AG09309 (cell line): ENCODE measurements at places on chromosomes 4 and X.

GRCh38 chr4:107736924-107737448, 17.0 kb upstream of the PAPSS1 start:
- no peak for DNase-seq

DNA sequence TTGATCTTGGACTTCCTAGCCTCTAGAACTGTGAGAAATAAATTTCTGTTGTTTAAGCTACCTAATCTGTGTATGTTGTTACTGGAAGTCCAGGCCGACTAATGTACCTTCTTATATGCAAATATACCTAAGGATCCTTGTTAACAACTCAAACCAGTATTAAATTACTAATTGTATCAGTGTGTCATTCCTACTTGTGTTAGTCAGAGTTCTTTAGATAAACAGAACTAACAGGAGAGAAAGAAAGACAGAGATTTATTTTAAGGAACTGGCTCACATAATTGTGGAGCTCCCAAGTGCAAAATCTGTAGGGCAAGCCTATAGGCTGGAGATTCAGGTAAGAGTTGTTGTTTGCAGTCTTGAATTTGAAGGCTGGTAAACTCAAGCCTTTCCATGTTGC, 120.0 kb downstream of the ADGRL3 start:
- DNase-seq, result no peak

GRCh38 chr4:118175506-118175905, 141.2 kb downstream of the NDST3 start:
- no peak for DNase-seq

GRCh38 chr4:3288571-3289094, 4.2 kb upstream of the RGS12 start:
- no peak for DNase-seq

DNA sequence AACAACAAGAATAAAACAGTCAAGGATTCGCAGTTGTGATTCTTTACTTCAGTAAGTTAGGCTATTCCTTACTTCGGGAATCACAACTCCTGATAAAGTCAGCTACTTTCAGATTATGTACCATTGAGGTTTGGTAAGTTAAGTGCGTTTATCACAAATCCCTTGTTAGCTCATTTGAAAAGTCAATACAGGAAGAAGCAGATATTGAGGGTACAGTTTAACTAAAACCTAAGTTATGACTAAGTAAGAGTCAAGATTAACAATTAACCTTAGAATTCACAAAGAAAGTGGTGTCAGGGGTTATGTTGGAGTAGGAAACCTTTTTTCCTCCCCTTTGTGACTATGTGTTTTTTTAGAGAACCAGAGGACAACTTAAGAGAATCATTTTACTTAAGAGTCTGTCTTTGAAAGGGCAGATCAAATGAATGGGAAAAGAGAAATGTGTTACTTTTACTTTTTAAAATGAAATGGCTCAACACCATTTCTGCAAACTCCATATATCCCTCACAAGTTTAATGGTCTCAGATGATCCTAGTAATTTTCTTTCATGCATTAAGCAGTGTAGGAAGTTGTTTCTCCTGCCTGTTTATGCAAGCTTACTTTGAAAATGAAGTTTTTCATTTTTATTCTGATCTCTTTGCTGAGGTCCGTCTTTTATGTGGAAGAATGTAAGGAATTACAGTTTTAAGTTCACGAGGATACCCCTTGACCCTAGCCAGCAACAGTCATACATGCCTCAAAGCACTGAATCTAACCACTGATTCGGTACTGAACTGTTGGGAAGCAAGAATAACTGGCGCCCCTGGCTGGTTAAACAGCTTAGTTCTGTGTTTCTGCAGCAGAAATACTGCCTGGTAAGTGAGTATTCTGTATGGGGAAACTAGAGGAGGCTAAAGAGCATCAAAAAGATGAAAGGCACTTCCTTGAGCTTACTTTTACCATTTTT, 211.7 kb downstream of the SLC4A4 start:
- peak; percentile 63 for DNase-seq

- peak; percentile 10 for DNase-seq
Measured at GRCh38 chr4:152634110-152634760, 45.6 kb downstream of the TMEM154 start.

GRCh38 chrX:107684956-107685385, 56.7 kb downstream of the PRPS1 start:
- DNase-seq, result no peak

- no peak for DNase-seq
Measured at GRCh38 chr4:33255094-33255493, 2534.9 kb downstream of the PCDH7 start.

- DNase-seq, result peak; percentile 5
Measured at GRCh38 chrX:111869639-111870034, 6.3 kb upstream of the TRPC5OS start.

GRCh38 chr4:67894659-67895058, 10.9 kb upstream of the TMPRSS11D start:
- no peak for DNase-seq

GRCh38 chrX:8520791-8521190, 56.2 kb downstream of the VCX3B start:
- no peak for DNase-seq

- no peak for DNase-seq
Measured at GRCh38 chrX:20487227-20487626, 220.5 kb upstream of the RPS6KA3 start.

GRCh38 chr4:79439489-79439888, 31.5 kb upstream of the GK2 start:
- DNase-seq, result no peak

DNA sequence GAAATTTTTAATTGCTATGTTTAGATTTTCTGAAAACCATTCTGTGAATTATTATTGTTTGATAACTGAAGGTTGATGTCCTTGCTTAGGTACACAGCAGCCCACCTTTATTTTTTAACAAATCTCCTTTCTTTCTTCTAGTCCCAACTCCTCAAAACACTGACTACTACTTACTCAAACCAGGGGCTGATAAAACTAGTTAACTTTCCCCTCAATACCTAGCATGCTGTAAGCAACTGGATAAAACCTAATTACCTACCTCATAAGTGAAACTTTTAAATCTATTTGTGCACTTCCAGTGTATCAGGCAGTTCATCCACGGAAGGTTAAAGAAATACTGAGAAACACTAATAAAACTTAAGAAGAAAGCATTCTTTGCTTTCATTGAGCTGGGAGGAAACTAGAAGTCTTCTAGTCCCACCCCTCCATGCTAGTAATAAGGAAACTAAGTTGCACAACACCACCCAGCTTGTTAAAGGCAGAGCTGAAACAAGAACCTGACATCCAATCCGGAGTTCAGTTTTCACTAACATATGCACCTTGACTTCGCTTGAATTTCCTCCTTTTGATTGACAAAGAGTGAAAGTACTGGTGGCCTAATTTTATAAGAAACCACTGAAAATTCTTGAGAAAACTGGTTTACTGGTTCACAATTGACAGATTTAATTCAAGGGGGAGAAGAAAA, 180.2 kb upstream of the TET2 start:
- DNase-seq, result no peak

DNA sequence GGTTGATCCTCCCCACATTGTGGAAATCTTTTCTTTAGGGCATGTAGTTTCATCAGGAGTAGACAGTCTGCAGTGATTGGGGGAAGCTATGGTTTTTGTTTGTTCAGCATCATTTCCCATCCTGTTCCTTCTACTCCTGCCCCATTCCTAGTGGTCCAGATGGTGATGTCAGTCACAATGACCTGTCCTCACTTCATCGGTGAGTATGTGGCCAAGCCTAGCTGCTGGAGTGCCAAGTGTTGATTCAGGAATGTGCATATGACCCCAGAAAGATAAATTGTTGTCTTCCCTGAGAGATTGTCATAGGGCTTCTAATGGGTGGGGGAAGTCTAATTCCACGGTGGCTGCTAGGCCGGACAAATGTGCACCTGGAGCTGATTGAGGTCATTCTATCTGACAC, 130.6 kb upstream of the FAT1 start:
- no peak for DNase-seq

GRCh38 chr4:89119836-89120235, 8.5 kb downstream of the TIGD2 start:
- no peak for DNase-seq

- no peak for DNase-seq
Measured at GRCh38 chrX:135707880-135708279, 5.6 kb upstream of the CT45A1 start.

DNA sequence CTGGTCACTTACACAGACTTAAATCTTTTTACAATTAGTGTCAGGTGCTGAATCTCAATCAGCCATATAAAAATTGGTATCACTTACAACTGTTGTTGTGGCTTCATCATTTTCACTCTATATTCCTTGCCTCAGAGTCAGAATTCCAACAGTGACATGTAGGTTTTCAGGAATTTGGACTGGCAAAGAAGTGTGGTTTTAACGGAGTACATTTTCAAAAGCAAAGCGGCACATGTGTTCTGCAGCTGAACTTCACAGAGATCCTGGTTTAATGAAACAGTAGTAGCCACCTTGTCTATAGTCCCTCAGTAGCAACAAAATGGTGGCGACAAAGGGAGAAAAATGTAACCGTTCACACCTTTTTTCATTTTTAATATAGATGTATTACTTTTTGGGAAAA, 486.6 kb downstream of the FAT4 start:
- no peak for DNase-seq

GRCh38 chr4:70619778-70620177, 8.8 kb upstream of the ENAM start:
- DNase-seq, result no peak

DNA sequence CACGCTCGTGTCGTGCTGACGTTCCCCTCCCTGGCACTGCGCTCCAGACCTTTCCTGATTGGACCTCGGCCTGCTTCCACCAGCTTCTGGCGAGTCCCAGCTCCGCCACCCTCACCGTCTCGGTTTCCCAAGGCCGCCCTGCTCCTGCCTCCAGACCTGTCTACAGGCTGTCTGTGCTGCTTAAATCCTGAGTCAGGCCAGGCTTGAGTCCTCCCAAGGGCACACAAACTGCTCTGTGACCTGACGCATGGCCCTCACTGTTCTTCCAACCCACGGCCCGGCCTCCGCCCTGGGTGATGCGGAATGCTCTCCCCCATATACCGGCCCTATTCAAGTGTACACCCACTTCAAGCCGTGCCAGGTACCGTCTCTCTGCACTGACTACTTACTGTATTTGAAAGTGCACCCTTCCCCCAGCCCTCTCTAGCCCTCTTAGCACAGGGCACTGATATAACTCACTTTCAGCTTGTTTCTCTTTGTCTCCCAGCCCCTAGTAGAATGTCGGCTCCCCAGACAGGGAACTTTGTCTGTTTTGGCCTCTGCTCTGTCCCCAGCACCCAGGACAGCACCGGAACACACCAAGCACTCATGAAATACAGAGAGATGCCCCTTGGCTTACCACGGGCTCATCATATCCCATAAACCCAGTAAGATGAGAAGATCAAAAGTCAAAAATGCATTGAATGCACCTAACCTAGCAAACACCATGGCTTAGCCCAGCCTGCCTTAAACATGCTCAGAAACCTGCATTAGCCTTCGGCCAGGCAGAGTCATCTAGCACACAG, 63.1 kb upstream of the AFAP1 start:
- no peak for DNase-seq

DNA sequence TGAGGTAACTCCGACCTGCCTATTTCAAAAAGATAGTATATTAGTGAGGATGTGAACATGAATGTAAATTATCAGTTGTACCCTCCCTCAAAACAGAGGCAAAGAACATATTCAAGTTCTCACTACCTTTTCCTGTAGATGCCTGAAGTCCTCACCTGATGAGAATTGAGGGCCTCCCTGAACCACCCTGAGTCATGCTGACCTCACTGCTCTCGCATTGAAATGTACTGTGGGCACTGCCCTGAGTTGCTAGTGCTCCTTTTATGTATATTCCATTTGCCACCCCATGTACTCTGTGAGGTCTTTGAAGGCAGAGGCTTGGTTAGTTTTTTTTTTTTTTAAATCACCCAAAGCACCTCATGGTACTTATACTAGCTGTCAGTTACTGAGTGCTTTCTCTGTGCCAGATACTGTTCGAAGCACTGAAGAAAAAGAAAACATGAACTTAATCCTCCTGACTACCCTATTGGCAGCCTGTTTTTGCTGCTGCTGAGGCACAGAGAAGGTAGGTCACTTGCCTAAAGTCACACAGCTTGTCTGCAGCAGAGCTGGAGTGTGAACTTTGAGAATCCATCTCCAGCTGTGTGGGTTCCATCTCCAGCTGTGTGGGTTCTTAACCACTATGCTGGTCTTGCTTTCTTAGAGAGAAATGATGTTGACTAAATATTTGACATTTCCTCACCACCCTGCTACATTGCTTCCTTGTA, 253.1 kb upstream of the GPC4 start:
- no peak for DNase-seq

- DNase-seq, result no peak
Measured at GRCh38 chrX:5051831-5052491, 1176.7 kb downstream of the NLGN4X start.

DNA sequence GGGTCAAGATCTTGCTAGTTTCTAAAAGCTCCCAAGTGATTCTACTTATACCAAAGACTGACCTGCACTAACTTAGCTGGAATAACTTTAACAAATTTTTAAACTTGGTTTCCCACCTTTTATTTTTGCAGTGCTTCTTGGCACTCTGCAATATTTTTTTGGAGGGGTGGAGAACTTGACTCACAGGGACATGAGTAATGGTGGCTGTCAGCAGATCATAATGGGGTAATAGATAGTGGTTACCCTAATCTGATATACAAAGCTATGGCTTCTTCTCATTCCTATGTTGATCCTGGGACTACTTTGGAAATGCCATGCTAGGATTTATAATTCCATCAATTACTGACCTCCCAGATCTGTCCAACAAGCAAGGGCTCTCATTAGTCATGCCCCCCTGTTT, 295.7 kb downstream of the GPAT3 start:
- no peak for DNase-seq

DNA sequence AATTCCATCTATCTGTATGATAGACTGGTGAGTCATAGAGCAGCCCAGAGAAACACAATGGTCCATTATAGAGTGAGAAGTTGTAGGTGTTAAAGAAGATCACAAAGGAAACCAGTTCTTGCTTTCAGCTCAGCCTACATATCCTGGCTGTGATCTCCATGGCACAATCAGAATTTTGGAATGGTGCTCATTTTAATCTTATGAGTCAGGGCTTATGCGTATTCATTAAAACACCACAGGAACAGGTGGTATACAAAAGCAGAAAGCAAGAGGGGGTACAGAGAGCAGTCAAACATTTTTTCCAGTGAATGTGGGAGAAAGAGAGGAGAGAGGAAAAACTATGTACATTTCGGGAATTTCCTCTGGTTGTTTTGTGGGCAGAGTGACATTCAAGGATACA, 126.9 kb downstream of the MFAP3L start:
- DNase-seq, result no peak

- no peak for DNase-seq
Measured at GRCh38 chr4:168832763-168833575, 177.1 kb downstream of the CBR4 start.

- DNase-seq, result no peak
Measured at GRCh38 chr4:162700815-162701361, 465.8 kb downstream of the NAF1 start.

- DNase-seq, result no peak
Measured at GRCh38 chr4:169611157-169611556, 1.2 kb downstream of the NEK1 start.

- no peak for DNase-seq
Measured at GRCh38 chrX:47169273-47169672, 24.3 kb downstream of the RBM10 start.

DNA sequence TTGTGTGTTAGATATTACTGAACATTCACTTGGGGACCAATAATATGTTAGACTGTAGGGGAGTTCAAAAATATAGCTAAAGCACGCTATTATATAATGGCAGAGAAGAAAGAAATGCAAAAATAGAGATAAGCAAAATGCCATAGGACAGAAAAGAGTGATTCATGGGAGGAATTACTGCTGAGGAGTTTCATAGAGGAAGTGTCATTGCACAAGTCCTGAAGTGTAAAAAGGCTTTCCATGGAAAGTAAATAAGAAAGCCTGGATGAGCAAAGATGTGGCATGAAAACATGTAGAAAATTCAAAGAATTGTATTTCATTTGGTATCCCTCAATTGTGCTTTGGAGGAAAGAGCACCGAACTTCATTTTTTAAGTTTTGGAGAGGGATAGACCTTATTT, 14.5 kb downstream of the HMGB2 start:
- no peak for DNase-seq
